ENCODE measurements at places on chromosomes 6 and 20. TPM values are rescaled to one million over a fixed set of nuclear protein-coding genes. Genes with fewer than 3 reads are reported as not detected.
A peak's percentile ranks its signal among the peaks of the same experiment; 100 is the strongest.

DNA sequence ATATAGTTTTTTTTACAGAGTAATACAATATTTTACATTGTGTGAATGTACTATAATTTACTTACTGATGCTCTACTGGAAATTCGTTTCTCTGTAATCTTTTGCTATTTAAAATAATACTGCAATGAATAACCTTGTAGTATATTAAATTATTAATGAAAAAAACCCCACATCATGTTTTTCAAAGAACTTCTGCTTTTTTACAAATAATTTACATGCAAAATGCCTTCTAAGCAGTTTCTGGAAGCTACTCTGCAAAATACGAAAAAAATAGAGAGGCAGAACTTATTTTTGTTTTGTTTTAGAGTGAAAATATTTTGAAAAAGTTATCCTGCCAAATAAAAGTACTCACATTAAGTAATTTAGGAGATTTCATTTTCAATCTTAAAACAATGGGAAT, 165.8 kb upstream of the SIM1 start:
- no peak for DNase-seq

- peak; percentile 47 for DNase-seq
Observed at GRCh38 chr6:29705389-29706231, 17.6 kb upstream of the HLA-F start.

DNA sequence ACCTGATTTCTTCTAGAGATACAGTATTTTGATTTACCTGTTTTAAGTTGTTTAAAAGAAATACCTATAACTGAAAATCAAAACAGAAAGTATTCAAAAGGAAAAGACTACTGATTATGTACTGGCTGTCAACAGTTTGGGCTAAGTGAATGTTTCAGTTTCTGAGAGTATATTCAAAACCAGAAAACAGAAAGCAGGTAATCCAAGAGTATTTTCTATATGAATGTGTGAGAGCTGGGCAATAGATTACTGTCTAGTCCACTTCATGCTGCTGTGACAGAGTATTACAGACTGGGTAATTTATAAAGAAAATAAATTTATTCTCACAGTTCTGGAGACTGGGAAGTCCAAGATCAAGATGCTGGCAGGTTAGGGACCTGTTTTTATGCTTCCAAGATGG, 261.0 kb downstream of the ARHGAP18 start:
- DNase-seq: no peak

DNA sequence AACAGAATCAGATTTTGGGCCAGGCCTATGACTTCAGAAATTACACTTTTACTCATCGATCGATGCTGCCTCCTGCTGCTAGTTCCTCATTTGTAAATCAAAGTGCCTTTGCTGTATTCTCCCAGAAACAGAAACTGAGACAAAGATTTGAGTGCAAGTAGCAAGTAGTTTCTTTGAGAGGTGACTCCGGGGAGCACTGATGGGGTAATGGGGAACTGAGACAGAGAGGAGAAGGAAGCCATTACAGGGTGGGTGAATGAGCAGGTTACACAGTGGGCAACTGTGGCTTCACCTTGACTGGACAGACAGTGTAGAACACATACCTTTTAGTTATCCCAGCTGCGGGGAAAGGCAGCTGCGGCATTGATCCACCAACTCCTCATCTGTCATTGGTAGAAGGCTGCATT, 9.7 kb upstream of the CD40 start:
- DNase-seq: no peak

- DNase-seq: no peak
Observed at GRCh38 chr6:33843131-33844121, 39.6 kb upstream of the MLN start.

DNA sequence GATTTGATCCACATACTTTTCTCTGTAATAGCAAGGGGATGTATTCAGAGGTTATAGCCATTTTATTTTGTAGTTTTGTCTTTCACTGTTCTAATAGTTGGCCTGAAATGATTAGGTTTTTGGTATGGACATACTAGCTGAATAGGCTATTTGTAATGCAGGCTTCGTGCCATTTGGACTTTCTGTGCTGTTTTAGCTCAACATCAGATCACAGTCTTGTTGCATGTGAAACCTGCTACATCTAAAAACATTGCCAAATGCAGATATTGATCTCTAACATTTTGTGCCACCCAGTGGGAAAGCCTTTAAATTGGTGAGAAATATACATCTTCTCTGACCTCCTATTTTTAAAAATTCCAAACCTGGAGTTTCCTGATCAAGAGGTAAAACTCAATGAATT, 157.5 kb upstream of the SCGN start:
- DNase-seq: no peak

The TAF4 gene
- total RNA-seq: 32.5 TPM

The KAT14 gene
- 30.6 TPM for total RNA-seq

Data from PC-9 (cell line).